ENCODE measurements at places on chromosomes 3 and 15.

- no peak for DNase-seq
These were observed 24.1 kb downstream of the DUT start for GRCh38 chr15:48355377-48355776.

- DNase-seq = no peak
These were observed 49.5 kb downstream of the ARRDC4 start for GRCh38 chr15:98009971-98010370.

- no peak for DNase-seq
These were observed 15.6 kb downstream of the CLDN18 start for GRCh38 chr3:138025553-138025952.

GRCh38 chr15:81161851-81162250 lies 27.8 kb downstream of the CFAP161 start:
- no peak for DNase-seq

DNA sequence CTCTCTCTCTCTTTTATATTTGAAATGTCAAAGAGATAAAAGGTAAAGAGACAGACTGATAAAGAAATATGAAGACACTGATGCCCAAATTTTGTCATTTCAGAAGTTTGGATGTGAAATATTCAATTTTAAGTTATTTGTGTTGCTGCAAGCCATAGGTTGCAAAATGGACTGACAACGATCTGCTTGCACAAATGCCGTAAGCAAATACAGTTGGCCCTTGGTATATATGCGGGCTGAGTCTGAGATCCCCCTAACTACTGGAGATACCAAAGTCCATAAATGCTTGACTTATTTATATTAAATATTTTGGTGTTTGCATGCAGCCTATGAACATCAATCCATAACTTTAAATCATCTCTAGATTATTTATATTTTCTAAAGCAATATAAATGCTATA lies 1459.1 kb upstream of the ALCAM start:
- DNase-seq = no peak

DNA sequence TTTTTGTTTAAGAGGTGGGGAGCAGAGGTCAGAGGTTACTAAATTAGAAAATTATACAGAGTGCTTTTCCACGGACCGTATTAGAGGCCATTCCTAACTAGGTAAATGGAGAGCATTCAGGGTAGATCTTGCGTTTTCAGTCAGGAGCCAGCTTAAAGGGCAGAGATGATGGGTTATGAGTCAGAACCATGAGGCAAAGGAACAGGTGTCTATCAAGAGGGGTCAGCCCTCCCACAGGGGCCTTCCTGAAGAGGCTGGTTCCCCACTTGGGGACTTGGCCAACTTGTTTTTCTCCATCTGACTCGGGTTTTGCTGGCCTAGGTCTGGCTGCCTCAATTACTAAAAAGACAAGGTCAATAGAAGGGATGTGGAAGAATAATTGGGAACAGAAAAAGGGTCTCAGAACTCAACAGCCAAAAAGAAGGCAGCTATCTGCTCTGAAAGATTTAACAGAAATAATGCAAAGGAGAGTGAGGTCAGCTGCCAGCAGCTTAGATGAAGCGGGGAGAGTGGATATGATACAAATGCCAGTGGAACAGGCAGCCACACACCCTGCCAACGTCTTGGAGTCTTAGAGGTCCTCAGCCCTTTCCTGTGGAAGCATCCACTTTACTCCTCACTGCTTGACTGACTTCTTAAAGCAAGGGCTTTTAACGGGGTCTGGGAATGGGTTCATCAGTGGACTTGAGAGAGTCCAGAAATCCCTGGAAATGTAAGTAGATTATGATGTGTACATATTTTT lies 17.6 kb downstream of the MTMR14 start:
- no peak for DNase-seq

DNA sequence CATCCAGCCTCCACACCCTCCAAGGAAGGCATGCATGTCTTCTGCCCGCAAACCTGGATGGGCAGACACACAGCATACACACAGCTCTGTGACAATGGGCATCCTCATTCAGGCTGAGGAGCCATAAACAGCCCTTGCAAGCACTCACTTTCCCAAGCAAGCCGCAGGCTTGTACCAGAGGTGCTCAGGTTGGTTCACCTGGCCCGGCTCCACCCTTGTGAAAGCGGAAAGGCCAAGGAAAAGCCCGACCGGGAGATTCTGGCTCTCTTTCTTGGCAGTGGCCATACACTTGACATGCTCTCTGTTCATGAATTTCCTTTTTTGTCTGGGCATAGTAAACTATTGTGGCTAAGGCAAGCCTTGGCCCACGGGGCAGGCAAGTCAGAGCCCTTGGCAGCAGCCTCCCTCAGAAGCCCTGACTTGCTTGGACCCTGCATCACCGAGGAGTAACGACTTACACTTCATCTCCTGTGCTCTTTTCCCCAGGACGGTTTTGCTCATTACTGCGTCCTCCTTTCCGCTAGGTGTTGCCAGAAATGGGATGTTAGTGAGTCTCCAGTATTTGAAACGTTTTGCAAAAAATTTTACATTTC lies 74.6 kb upstream of the BNC1 start:
- DNase-seq = no peak

- peak; percentile 39 for DNase-seq
These were observed 168.8 kb upstream of the TLE3 start for GRCh38 chr15:70266412-70267121.

- no peak for DNase-seq
These were observed 82.8 kb downstream of the PCSK6 start for GRCh38 chr15:101406526-101407195.

DNA sequence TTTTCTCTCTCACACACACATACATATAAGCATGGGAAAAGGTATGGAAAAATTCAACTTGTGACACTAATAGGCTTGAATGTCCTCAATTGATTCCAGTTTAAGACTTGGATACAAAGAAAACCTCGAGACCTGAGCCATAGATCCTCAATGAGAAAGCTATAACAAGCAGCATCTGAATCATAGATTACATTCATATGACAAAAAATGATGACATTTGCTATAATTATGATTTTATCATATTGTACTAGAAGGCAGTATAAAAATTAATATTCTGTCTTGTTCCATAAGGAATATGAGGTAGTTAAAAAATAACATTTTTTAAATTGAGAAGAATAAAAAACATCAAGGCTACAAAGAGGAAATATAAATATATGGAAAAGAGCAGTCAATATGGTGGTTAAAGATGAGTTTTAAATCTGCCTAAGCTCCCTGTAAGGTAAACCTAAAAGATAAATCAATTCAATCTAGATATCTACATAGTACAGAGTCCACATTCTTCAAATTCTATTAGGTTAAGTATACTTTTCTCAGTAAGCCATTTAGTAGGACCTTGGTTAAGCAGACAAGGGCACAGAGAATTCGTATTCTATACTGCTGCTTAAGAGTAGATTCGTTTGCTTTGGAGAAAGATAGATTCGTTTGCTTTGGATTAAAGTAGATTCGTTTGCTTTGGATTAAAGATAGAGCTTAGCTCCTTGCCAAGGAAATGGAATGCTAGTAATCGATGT lies 175.7 kb downstream of the STAG1 start:
- no peak for DNase-seq

GRCh38 chr15:70097063-70097320 lies 725 bp downstream of the TLE3 start:
- no peak for DNase-seq

- no peak for DNase-seq
These were observed 4.0 kb upstream of the AQR start for GRCh38 chr15:34973512-34973911.

DNA sequence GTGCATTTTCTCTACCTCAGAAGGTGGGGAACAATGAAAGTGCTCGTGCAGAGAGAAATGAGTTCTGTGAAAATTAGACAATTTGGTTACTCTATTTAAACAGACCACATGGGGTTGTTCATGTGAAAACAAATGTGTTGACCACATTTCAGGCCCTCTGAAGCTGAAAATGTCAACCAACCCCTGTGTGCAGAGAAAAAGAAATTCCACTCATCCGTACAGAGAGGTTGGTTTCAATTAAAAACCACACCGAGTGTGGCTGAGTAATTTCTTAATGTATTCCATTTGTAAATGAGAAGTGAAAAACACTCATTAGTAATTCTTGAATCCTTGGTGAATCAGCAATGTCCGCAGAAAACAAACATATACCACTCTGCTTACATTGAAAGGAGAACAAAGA lies 46.9 kb upstream of the SLC7A14 start:
- no peak for DNase-seq

- DNase-seq = peak; percentile 21
These were observed 1.1 kb downstream of the HYAL3 start for GRCh38 chr3:50297896-50298725.

DNA sequence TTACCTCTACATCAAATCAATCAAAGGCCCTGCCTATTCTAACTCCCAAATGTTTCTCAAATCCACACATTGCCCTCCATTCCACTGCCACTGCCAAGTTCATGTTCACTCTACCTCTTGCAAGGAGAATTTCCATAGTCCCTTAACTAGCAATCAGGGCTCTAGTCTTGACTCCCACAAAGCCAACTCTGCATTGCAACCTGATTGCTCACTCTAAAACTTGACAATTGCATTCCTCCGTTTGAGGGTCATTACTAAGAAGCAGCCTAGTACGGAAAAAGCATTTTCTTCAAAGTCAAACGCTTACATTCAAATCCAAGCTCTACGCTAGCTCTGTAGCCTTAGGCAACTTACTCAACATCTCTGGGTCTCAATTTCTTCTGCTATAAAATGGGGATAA lies 1.2 kb downstream of the CPA3 start:
- no peak for DNase-seq

- no peak for DNase-seq
These were observed 71.1 kb upstream of the SLC24A5 start for GRCh38 chr15:48049736-48050135.

GRCh38 chr15:28023422-28023821 lies 75.7 kb downstream of the OCA2 start:
- no peak for DNase-seq

- DNase-seq = no peak
These were observed 110.3 kb downstream of the PLOD2 start for GRCh38 chr3:146050691-146051090.

DNA sequence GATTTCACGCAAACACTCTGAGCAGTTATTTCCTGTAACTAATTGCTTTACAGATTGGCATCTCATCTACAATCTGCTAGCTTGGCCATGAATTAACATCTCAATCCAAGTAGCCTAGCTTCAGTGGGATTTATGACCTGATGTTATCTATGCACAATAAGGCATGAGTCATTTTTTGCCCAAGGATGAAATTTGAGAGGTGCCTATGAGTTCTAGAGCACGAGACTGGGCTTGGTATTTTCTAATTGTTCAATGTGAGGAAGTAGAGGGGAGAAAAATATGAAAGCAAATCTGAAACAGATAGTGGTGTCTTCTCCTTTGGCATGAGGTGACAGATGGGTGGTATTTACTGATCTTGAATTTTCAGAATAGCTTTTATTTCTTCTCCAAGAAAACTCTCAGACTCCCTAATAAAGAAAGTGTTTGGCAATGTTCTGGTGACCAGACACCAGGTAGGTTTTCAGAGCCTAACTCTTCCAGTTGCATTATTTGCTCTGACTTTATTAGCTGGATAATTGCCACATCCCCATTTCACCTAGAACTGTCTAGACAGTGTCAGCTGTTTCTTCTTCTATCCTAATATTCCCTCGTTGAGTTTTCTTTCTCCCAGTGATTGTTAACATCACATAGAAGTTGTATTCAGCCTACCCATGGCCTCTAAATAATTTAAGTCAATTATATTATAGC lies 301.0 kb upstream of the UMPS start:
- no peak for DNase-seq

- DNase-seq = no peak
These were observed 87.6 kb downstream of the DPH6 start for GRCh38 chr15:35458176-35458856.

DNA sequence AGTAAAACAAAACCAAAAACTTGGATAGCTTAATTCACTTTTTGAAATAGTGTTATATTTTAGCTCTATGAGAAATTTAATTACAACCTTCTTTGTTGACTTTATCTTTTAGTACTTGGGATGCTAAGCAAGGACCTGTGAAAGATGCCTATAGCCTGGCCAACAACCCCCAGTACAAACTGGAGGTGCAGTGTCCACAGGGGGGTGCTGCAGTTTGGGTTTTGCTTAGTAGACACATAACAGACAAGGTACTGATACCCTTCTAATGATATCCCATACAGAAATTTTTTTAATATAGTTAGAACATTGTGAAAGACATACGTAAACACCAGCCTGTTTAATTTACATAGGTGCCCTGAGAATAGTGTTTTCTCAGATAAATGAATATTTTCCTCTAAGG lies 35.3 kb downstream of the CAPN7 start:
- DNase-seq = peak; percentile 61

- DNase-seq = no peak
These were observed 23.1 kb upstream of the GP5 start for GRCh38 chr3:194422188-194422587.

- DNase-seq = no peak
These were observed 282.5 kb downstream of the RPLP1 start for GRCh38 chr15:69735121-69735520.

DNA sequence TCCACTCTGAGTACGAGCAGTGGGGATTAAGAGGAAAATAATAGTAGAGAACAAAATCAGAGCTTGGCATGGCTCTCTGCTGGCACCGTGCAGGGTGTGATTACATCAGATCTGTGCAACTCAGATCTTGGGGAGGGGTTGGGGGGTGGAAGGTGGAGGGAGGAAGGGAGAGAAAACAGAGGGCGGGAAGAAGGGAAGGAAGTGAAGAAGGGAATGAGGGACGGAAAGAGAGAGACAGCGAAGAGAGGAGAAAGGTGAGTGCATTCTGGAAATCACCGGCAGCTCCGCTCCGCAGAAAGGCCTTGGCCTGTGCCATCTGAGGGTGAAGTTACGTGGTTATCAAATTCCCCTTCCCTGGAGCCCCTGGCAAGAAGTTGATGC lies 31.0 kb upstream of the ADAMTS17 start:
- DNase-seq = no peak

- DNase-seq = no peak
These were observed 14.9 kb upstream of the MAGI1 start for GRCh38 chr3:66053550-66054094.

- DNase-seq = no peak
These were observed 54.4 kb downstream of the ERC2 start for GRCh38 chr3:56413911-56414310.

DNA sequence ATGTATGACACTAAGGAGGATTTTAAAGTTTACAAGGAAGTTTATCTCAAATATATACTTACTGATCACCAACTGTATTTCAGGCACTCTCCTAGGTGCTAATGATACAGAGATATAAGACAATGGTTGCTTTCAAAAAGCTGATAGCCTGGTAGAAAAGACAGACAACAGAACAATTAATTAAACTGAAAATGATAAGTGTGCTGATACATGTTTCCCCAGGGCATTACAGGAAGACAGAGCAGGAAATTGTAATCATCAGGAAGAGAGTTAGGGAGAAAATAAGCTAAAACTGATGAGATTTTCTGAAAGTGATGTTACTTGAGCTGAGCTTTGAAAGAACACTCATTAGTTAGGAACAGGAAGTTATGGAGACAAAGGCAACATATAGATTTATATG lies 229.7 kb downstream of the RSRC1 start:
- DNase-seq = no peak

- no peak for DNase-seq
These were observed 3.6 kb upstream of the PRRT3 start for GRCh38 chr3:9955611-9956352.

- no peak for DNase-seq
These were observed 365 bp downstream of the ZBED2 start for GRCh38 chr3:111594781-111595180.

Measured in CD4-positive, alpha-beta T cell treated with Interleukin-12 subunit alpha and Interleukin-12 subunit beta, for 1 hour (primary cell).